ENCODE measurements at places on chromosomes 5 and 9.

DNA sequence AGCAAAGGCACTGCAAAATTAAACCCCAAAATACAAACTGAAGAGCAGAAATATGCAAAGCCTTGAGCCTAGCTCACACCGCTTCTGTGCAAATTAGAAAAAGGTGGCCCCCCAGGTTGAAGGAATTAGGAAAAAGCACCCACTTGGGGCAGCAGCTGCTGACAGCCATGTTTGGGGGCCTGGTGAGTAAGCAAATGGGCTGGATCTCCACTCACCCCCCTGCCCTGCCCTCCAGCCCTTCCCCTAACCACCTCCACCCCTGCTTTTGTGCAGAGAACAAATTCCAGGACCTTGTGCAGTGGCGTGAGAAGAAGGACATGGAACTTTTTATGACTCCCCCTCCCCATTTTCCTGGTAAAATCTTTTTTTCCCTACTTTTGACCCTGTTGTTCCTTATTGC is 92.0 kb upstream of the DNAH5 start:
- DNase-seq: peak; percentile 47

DNA sequence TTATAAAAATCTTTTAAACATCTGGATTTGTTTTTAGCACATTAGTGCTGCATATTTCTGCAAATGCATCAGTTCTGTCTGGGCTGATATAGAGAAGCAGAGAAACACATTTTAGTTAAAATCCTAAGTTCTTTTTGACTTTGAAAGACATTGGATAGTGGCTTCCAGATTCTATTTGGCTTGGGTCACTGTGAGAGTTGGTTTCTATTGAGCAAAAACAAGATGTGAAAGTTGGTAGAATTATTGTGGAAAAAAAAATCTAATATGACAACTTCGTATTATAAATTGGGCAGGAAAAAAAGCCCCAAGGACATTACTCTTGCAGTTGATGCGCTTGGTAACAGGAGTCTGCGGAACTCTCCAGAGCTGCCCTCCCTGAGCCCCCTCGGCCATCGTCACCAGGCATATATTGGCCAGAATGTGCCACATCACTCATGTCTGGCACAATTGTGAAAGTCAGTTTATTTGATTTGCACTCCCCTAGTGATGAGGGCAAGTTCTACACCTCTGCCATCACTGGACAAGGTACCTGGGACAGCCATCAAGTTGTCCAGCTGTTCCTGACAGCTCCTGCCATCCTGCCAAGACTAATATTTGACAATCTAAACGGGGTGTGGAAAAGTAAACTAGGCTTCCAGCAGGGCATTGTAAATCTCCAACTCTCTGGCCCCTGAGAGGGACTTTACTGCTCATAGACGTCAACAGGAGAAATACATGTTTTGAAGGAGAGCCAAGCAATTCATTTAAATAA is 334.5 kb downstream of the TENT4A start:
- DNase-seq: no peak

- peak; percentile 81 for DNase-seq
Measured at GRCh38 chr5:59038798-59039295, 456.0 kb downstream of the RAB3C start.

GRCh38 chr5:41252036-41252435 is 38.7 kb upstream of the C6 start:
- DNase-seq: no peak

DNA sequence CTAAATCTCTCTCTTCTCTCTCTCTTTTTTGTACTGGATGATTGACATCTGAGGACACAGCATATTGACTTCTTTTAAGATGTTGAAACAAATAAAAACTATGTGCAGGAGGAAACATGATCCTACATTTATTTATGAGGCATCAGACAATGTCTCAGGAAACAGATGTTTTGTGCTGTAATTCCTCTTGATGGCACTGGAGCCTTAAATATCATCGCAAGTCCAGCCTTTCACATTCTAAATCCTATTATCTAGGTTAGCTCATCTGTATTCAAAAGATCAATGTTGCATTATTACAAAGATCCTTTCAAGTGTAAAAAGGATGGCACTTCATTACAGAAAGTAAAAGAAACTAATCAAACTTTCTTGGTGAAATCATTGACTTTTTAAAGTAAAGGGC is 63.9 kb downstream of the MAT2B start:
- peak; percentile 35 for DNase-seq

GRCh38 chr9:137303151-137303892 is 1.3 kb upstream of the NRARP start:
- DNase-seq: no peak

GRCh38 chr5:140338908-140339307 is 7.5 kb downstream of the HBEGF start:
- no peak for DNase-seq

- DNase-seq: no peak
Measured at GRCh38 chr9:138060365-138060764, 182.8 kb downstream of the CACNA1B start.

GRCh38 chr5:28580616-28581015 is 1542.2 kb upstream of the CDH9 start:
- DNase-seq: no peak

DNA sequence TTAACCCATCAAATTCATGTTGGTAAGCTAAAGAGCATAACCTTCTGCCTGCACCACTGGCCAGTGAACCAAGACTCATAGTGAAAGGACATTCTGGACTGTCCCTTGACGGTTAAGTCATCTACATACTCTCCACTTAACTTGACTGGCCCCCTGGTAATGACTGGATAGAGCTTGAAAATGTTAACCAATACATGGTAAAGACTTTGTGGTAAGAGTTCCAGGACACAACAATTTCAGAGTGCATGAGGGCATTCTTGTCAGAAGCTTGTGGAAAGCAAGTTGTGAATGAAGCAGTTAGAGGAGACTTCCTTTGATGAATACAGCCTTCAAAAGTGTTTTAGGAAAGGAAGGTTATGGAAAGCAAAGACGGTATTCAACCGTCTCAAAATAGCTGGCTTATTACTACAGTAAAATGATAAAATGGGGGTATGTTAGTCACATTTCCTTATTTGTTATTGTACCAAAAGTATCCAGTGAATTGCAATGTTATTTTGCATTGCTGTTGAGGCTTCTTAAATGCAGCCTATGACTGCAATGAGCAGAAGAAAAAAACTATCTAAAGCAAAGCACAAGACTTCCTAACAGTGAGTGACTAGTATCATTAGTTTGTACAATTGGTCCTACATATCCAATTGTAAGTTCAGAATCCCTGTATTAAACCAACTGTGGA is 47.2 kb upstream of the DAB2 start:
- DNase-seq: no peak

GRCh38 chr5:68329554-68330255 is 114.1 kb downstream of the PIK3R1 start:
- no peak for DNase-seq

DNA sequence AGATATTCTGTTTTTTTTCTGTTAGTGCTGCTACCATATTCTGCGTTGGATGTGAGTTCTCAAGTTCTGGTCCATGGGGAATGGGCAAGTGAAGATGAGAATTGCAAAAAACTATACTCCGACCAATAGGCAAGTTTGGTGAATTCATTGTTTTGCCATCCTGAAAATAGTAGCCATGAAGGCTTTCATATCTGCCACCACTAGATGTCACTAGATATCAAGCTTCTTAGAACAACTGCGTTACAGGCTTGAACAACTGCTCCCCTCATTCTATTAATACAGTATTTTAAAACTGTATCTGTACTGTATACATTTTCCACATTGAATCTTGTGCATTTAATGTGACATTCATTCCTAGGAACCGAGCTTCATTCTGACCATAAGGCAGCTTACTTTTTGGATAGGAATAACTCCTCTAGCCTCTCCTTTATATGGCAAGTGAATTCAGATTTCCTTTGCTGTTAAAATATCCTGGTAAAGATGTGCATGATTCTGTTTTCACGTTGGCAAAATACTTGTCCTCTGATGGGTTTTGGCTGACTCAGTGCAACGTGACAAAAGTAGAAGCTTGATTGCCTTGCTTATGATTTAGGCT is 163.6 kb downstream of the SREK1 start:
- peak; percentile 72 for DNase-seq

DNA sequence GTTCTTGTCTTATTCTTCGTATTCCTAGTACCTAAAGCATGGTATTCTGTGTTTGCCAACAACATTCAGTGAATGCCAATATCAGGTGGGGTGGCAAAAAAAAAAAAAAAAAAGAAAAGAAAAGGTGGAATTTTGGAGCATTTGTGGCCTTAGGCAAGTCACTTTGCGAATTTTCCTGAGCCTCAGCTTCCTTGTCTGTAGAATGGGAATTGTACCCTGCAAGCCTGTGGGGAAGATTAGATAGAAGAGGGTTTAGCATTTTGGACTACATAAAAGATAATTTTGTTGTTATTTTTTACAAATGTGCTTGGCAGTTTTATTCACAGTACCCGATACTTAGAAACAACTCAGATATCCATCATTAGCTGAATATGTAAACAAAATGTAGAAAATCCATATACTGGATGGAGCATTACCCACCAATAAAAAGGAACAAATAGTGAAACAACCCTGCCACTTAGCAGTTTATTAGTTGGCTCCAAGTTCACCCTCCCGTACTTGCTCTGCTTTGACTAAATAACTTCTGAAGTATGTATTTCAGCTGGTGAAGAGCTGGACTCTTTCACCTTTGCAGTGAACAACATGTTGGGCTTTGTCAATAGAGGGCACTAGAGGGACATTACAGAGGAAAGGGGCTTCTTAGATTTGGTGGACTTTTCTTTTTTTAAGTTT is 13.6 kb downstream of the UBE2D2 start:
- peak; percentile 54 for DNase-seq

DNA sequence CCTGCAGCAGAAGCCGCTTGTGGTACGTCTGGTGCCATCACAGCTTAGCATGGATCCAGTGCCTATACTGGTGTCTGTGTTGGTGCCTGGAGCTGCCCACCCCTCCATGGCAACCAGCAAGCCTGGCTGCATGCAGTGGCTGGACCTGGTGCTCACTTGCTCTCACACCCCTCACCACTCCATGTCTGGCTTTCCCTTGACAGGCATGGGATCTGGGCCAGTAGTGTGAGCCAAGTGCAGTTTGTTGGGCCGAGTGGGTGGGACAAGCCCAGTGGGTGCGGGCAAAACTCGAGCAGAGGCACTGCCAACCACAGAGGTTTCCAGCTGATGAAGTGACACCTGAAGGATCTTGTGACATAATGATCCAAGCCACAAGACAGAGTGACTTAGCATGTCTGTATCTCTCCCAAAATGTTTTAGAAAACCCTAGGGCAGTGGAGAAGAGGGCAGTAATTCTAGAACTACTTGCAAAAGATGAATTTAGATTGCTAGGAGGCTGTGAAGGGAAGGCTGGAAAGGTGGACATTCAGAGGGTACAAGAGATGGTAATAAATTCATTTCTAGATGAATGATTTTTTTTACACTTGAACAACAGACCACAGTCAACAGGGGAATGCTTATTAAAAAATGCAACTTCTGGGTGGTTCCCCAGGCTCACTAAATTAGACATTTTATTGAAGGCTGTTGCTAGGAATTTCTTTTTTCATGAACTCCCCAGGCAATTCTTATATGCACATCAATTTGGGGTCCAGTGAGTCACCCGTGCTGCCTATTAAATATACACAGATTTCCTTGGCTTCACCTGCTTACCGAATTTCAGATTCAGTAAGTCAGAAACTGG is 660.3 kb downstream of the TLR4 start:
- no peak for DNase-seq

GRCh38 chr5:30880514-30880913 is 313.0 kb upstream of the CDH6 start:
- DNase-seq: no peak

DNA sequence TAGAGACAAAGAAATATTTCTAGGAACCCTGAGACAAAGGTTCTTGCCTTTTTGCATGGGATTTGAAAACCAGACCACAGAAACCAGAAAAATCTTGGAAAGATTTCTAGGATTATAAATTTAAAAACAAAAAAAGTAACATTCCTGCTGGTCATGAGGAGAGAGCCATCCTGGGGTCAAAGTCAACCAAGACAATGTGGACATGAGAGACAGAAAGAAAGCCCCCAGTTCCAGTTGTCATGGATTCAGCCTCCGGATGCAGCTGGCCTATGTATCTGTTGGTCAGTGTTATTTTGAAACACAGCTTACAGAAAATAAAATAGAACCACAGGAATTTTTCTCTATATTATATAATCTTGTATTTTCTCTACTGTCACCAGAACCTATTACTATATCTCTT is 24.4 kb upstream of the RGMB start:
- no peak for DNase-seq

DNA sequence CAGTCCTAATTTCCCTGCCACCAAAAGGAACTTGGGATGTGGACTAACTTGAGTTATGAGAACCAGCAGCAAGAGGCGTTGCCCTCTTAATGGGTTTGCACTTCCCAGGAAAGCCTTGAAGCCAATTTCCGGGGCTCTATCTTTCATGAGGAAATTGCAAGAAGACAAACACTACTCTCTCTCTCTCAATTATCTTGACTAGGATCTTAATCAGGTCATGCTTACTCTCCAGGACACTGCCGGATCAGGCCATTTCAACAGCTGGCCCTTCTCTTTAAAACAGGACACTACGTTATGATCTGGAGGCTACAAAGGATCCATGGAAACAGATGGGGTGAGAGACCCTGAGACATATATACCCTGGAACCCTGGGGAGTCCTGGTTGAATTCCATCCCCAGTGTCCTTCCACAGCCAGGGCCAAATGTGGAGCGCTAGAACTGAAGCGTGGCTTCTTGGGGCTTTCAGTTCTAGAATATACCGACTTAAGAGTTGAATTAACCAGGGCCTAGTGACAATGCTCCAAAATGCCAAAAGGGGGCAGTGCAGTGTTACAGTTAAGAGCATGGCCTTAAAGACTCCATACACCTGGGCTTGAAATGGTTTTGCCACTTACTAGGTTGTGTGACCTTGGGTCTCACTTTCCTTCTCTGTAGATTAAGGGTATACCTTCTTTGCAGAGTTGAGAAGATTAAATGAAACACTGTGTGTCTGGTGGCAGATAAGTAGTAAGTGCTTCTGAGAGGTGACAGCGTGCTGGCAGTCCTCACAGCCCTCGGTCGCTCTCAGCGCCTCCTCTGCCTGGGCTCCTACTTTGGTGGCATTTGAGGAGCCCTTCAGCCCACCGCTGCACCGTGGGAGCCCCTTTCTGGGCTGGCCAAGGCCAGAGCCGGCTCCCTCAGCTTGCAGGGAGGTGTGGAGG is 21.1 kb downstream of the FAM219A start:
- peak; percentile 65 for DNase-seq

DNA sequence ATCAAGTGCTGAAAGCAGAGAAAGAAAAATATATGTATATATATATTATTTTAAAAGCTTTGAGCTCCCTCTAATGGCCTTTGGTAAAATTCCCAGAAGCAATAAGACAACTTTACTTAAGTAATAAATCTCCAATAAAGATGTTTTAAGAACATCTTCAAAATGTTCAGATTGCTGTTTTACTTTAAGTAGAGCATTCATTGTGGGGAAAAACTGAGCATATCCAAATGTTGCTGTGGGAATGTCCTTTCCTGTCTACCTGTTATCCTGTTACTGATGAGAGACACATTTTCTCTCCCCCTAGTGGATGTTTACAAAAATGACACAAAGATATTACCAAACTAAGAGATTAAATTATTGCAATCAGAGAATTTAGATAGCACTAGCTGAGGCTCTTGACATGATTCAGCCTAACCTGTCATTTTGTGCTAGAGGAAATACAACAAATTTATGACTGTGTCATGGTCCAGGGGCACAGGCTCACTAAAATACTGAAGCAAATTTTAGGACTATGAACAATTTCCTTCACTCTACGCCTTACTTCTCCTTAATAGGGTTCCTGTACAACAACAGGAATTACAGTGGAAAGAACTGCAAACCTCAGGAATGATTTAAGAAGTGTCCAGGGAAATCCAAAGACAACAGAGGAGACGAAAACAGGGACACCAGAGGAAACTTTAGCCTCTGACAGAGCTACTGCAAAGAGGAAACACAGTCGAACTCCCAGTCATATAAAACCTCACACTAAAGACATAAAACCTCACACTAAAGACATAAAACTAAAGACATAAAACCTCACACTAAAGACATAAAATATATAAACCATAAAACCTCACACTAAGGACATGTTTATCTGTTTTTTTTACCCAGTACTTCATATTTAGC is 24.3 kb upstream of the PRRC1 start:
- DNase-seq: peak; percentile 40

All from GM03348 (cell line).